ENCODE measurements at places on chromosomes 12 and 14.

DNA sequence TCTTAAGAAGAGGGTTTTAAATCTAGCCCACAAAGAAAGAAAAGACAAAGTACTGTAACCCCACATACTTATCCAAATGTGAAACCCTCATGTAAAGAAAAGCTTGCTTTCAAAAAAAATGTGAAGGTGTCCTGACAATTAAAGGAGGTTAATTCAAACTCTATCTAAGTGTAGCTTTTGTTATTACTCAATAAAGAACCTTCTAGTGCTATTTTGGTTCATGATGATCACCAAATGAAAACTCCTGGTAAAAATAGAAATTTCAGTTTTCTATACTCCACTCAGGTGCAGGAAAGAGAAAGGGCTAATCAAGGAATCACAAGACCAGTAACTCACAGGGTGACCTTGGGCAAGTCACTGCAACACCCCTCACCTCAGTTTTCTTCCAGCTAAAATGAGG lies 1.6 kb downstream of the STAB2 start:
- DNase-seq: no peak

GRCh38 chr12:67884596-67884995 lies 104.7 kb upstream of the IFNG-AS1 start:
- no peak for DNase-seq

GRCh38 chr12:103036581-103037214 lies 79.2 kb downstream of the ASCL1 start:
- no peak for DNase-seq

- DNase-seq: peak; percentile 28
These were observed 87.4 kb downstream of the HECTD4 start for GRCh38 chr12:112294793-112295192.

DNA sequence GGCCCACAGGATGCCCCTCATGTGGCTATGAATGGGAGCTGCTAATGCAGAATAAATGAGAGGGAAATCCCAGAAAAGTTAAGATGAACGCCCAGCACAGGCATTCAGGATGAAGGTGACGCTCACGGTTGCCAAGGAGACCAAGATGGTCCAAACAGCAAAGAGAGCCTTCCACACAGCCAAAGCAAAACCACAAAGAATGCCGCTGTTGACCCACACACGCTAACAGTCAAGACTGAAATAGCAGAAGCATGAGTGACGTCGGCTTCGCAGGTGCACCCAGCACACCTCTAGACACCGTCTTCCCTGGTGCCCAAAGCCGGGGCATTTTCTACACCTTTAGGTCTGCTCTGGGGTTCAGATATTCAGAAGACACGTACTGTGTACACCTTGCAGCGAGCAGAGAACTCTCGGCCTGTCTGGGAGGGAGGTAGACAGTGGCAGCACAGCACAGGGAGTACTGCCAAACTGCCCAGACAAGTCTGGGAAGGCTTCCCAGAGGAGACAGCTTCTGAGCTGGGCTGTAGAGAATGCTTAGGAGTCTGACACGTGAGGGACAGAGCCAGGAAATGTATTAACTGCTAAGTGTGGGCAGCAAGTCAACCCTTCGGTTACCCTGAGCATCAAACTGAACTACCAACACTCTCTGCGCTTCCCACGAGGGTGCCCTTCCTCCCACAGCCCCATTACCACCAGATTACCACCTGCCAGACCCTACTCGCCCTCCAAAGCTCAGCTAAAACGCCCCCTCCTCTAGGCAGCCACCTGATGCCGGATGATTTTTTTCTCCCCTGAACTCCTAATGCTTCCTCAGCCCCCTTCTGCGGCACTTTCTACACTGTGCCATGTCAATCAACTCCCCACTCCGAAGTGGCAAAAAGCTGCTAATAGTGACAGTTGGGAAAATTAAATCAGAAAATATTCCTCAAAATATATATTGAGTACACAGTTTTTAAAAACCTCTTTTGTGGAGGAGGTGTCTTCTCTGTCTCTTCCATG lies 50.1 kb downstream of the CCDC88C start:
- DNase-seq: peak; percentile 69

- DNase-seq: no peak
These were observed 19.0 kb upstream of the SLC6A12 start for GRCh38 chr12:232731-233614.

- DNase-seq: no peak
These were observed 93.7 kb upstream of the LHX5 start for GRCh38 chr12:113565368-113565767.

- DNase-seq: no peak
These were observed 237.6 kb upstream of the AMIGO2 start for GRCh38 chr12:47317175-47317915.

GRCh38 chr12:23133471-23133870 lies 508.5 kb downstream of the ETNK1 start:
- DNase-seq: no peak

- DNase-seq: peak; percentile 44
These were observed 122.0 kb upstream of the ATXN7L3B start for GRCh38 chr12:74415633-74416032.

All from mesenchymal stem cell (in vitro differentiated cells and primary cell).